ENCODE measurements at places on chromosomes 6 and 20. TPM values are rescaled to one million over a fixed set of nuclear protein-coding genes. Genes with fewer than 3 reads are reported as not detected.

GRCh38 chr6:77290798-77291197 is 172.5 kb downstream of the HTR1B start:
- no peak for DNase-seq

GRCh38 chr20:8020314-8021079 is 936 bp upstream of the TMX4 start:
- DNase-seq: no peak

DNA sequence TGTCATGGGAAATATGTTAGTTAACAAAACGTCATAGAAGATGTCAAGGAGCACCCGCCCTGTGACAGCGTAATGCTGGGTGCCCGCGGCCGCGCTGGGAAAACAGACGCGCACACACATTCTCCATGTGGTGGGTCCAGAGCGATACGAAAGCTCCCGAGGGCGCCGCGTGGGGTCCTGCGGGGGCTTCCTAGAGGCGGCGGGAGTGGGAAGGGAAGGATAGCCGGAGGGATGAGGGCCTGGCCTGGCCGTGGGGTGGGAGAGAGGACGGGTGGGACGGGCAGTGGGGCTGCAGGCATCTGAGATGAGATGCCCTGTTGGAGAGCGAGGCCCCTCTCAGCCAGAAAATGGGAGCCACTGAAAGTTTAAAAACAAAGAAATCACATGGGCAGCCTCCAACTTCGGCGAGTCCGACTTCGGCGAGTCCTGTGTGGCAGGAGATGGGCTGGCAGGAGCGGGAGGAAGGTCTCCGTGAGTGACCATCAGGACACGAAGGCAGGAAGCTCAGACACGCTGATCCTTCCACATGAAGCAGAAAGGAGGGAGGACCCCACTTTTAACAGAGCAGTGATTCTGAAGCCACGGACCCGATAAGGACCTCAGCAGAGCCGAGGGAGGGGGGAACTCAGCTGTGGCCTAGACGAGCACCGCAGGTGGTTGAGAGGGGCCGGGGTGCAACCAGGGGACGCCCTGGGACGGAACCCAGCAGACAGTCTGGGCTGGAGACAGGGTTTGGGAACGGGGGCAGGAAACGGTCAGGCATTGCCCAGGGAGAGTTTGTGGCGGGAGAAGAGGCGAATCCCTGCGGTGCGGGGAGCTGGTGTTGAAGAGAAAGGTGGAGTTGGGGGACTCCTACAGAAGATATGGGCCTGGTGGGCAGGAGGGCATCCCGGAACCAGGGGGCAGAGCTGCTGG is 114.1 kb upstream of the FRMD1 start:
- DNase-seq: no peak

UBE2J1 gene
- total RNA-seq: 49.8 TPM

SLX4IP gene
- total RNA-seq: 5.1 TPM

TMEM242 gene
- total RNA-seq: 10.7 TPM

CHRNA4 gene
- not detected for total RNA-seq

RFX6 gene
- not detected for total RNA-seq

OR14J1 gene
- not detected for total RNA-seq

ZNF334 gene
- total RNA-seq: 4.8 TPM

HDGFL1 gene
- total RNA-seq: not detected

CTCFL gene
- not detected for total RNA-seq

TREML2 gene
- total RNA-seq: not detected

KCNK17 gene
- not detected for total RNA-seq
